ENCODE measurements at places on chromosomes 5 and 9.

GRCh38 chr5:61333321-61333953 is 1.4 kb downstream of the ZSWIM6 start:
- no peak for DNase-seq

DNA sequence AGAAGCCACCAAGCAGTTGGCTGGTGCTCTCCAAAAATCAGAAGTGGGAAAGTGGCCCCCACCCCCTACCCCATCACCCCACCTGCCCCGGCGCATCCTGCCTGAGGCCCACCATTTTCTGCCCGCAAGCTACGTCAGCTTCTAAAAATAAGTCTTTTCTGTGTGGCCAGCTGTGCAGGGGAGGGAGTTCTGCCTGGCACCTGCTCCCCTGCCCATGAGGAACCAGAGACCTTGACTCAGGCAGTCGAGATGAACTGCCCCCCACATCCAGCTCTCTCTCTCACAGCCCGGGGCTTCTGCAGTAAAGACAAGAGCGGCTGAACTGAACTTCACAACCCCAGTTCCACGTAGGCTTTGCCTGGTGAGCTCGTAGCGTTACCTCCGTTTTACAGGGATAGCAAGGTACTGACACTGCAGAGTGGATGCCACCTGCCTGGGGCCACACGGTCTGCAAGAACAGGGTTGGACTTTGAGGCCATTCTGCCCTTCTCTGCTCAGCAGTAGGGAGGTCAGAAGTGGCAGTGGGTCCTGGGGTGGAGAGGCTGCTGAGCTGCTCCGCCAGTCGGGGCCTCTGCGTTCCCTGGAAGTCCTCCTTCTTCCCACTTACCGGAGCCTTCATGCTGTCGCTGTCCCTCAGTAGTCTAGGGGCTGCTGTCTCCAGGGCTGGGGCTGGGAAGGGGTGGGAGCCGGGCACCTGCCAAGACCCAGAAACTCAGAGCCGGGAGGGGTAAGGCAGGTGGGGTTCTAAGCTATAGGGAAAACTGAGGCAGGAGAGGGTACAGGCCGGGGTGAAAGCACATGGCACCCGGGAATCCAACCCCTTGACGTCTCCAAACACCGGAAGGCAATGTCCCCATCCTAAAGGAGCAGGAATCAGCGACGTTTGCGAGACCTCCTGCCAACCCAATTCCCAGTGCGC is 781 bp downstream of the ST6GALNAC4 start:
- no peak for DNase-seq

- DNase-seq, result no peak
Measured at GRCh38 chr9:131660466-131661405, 79.1 kb downstream of the RAPGEF1 start.

DNA sequence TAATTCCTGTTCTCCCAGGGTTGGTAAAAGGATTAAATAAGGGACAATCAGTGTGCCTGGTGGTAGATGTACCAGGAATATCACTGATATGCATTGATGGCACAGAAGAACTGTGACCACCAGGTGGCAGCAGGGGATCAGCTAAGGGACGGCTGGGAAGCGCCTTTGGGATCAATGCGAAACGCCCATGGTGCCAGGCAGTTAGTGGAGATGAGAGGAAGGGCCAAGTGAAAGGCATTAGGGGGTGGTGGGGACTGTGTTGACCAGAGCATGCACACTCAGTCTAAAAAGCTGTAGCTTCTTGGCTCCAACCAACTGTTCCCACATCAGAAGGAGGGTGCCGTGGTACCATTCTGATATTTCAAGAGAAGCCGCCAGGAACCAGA is 55.6 kb downstream of the ARHGEF37 start:
- no peak for DNase-seq

- no peak for DNase-seq
Measured at GRCh38 chr9:34032631-34033030, 16.1 kb downstream of the UBAP2 start.

GRCh38 chr9:101925498-101925897 is 187.1 kb upstream of the GRIN3A start:
- no peak for DNase-seq

DNA sequence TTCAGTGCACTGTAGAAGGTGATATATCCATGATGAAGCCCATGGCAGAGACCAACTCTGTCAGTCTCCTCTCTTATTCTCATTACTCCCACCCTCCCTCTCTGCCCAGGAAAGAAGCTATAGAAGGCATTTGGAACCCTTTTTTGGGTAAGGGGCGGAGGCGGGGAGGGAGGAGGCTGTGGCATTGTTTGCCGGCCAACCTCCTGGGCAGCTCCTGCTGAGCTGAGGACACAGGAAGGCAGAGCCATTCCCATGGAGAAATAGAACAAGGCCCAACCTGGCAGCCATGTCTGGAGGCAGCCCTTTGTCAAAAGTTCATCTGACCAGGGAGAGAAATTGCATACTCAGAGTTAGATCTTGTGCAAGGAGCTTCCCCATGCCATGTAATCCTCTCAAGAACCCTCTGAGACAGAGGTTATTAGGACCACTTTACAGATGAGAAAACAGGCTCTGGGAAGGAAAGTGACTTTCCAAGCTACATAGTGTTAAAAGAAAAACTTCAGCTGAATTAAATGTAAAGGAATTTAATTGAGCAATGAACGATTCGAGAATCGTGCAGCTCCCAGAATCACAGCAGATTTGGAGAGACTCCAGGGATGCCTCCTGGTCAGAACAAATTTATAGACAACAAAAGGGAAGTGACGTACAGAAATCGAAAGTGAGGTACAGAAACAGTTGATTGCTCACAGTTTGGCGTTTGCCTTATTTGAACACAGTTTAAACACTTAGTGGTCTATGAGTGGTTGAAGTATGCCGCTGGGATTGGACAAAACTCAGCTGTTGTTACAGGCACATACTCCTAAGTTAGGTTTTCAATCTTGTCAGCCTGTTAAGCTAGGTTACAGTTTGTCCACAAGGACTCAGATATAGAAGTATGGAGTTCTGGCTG is 158.6 kb downstream of the MELK start:
- DNase-seq, result no peak

DNA sequence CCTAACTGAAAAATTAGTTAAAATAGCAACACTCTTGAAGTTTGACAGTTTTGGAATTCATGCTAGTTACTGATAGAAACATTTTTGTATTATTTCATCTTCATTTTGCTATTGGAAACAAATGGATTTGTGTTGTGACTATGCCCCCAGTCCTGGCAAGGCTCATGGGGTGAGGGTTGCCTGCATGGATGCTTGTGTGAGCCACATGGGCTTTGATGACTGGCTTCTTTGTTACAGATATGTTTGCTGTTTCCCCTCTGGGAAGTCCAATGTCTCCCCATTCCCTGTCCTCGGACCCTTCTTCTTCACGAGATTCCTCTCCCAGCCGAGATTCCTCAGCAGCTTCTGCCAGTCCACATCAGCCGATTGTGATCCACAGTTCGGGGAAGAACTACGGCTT is 44.2 kb downstream of the CD180 start:
- no peak for DNase-seq

DNA sequence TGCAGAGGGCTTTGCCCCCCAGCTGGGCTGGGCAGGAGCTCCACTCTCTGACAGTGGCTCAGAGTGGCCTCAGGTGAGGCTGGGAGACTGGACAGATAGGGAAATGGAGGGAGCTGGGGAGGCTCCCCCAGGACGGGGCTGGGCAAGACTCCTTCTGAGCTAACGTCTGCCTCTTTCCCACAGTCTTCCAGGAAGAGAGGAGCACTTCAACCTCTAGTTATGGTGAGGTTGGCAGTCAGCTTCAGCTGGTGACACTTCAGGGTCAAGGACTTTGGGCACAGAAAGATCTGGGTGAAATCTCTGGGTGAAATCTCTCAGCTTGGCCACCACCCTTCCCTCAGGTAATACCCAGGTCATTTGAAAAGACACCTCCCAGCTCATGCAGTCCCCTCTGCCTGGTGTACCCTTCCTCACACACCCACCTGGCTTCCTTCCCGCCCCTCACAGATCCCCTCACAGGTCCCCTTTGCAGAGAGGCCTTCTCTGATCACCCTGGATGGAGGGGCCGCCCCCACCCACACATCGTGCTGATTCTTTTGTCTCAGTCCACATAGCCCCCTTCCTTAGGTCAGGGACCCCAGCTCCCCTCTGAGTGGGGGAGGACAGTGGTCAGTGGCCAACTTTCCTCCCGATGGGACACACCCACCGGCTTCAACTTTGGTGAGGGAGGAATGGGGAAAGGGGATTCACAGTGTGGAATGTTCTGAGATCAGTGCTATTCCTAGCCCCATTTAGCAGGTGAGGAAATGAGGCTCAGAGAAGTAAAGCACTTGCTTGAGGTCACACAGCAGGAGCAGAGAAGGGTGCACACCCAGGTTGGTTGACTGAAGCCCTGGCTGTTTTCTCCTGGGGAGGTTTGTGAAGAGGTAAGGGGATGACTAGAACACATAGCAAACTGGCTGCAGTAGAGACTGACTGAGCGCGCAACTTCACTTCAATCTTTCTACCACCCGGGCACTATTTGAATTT is 15.8 kb upstream of the NEURL1B start:
- DNase-seq, result no peak

GRCh38 chr9:78004478-78005229 is 27.0 kb downstream of the GNAQ start:
- DNase-seq, result no peak

DNA sequence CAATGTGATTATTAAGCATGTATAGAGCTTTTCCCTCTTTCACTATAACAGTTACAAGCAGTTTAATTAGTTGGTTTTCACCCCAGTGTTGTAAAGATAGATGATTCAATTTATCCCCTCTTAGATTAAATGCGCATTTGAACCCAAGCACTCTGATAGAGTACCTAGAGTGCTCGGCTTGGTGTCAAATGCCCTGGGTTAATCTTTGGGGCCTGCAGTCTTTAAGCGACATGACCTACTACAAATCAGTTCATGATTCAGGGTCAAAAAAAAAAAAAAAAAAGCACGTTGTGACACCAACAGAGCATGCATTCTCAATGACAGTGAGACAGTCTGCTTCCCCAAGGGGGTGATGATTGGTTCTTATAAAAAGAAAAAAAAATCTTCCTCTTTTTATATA is 375.3 kb downstream of the BRINP1 start:
- DNase-seq, result no peak

DNA sequence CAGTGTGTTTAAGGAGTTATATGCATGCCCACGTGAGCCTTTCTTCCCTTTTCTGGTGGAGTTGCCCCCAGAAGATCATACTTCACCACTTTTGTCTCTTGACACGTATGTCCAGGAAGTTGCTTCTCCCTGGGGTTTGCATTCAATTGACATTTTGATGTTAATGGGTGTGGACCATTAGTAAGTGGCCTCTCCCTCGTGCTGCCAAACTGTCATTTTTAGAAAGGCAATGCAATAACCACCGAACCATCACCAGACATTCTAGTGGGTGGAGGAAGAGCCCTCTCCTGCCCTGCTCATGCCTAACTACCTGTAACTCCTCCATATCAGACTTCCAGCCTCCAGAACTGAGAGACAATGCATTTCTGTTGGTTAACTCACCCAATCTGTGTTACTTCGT is 290.8 kb downstream of the ATPSCKMT start:
- DNase-seq, result no peak

DNA sequence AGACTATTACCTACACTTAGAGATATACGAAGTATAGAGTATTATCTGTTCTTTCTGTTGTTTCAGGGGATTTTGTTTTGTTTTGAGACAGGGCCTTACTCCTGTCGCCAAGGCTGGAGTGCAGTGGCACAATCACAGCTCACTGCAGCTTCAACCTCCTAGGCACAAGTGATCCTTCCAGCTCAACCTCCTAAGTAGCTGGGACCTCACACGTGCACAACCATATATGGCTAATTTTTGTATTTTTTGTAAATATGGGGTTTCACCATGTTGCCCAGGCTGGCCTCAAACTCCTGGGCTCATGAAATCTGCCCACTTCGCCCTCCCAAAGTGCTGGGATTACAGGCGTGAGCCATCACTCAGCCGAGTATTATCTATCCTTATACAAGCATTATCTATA is 45.9 kb downstream of the SUSD1 start:
- no peak for DNase-seq

DNA sequence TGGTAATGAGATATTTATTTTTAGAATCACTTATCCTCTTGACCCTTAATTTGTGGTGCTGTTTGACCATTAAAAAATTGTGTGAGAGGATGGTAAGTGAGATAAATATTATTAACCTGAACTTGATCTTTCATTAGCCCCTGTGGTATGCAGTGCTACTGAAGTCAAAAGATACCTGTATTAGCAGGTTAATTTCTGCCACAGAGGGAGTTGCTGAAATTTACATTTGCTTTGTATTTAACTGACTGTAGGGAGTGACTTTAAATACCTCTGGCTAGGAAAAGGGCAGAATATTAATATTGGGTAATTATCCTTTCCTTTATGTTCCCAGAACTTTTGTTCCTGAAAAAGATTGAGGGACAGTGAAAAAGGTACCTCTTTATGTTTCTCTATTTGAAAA is 133.6 kb downstream of the CHSY3 start:
- DNase-seq, result no peak

DNA sequence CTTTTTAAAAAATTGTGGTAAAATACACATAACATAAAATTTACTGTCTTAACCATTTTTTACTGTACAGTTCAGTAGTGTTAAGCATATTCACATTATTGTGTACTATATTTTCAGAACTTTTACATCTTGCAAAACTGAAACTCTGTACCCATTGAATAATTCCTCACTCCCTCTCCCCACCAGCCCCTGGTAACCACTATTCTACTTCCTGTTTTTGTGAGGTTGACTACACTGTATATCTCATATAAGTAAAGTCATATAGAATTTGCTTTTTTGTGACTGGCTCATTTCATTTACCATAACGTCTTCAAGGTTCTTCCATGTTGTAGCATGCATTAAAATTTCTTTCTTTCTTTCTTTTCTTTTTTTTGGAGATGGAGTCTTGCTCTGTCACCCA is 87.0 kb downstream of the LNPEP start:
- DNase-seq, result no peak

DNA sequence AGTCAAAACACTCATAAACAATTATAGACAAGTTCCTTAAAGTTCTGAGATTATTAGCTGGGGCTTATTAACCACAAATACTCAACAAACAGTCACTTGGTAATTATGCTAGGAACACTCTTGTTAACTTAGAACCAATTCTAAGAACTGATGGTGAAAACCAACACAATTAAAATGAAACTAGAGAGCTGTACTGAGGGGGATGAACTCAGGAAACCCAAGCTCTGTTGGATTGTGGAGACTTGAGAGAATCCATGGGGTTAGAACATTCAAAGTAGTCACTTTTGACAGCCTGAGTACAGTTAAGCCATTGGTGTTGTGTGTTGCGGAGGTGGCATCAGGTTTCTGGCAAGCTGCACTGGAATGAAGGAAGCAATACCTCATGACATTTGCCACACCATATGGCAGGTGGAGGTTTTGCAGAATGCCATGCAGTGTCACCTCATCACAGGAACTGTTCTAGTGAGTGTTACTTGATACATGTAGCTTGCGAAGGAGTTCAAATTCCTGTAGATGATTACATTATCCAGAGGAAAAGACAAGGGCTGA is 480.9 kb upstream of the CD180 start:
- no peak for DNase-seq

GRCh38 chr9:97900103-97900737 is 22.1 kb downstream of the TRMO start:
- no peak for DNase-seq

DNA sequence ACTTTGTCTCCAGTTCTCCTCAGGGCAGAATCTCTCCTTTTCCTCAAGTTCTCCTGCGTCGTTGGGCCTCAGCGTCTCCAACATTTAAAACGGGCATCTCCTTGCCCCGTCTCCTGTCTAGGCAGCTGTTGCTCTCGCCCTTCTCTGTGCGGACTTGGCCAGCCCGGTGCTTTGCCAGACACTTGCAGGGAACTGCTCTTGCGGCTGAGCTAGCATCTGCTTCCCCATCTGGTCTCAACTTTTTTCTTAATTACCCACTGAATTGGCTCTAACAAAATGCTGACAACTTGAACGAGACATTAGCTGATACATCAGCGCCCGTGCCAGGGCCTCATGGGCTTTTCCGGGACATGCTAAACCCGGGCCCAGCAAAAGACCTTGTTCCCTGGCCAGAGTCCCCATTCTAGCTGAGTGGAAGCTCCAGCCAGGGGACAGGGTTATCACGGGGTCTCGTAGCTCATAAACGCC is 25.1 kb downstream of the ZNF618 start:
- no peak for DNase-seq
